ENCODE measurements at places on chromosomes 6 and 20.

- no peak for DNase-seq
These were observed 42.5 kb upstream of the CD83 start for GRCh38 chr6:14075095-14075503.

DNA sequence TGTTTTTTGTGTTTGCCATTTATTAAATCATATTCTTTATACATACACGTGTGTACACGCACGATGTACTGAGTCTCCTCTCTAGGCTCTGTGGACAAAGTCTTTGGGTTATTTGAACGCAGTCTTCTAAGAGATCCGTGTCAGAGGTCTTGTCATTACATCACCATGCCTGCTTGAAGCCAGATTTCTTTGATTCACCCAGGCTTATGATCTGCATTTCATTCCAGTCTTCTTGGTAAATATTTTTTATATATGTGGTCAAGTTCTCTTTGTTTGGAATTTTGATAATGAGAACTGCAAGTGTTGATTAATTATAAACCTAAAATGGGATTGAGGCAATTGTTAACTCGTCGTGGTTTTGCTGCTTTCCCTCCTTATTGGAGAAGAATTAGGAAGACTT lies 34.6 kb downstream of the KCNS1 start:
- no peak for DNase-seq

- DNase-seq, result no peak
These were observed 4.3 kb downstream of the CCDC167 start for GRCh38 chr6:37495244-37495934.

GRCh38 chr6:117956386-117956785 lies 49.3 kb downstream of the SLC35F1 start:
- DNase-seq, result no peak

GRCh38 chr6:40210628-40211056 lies 276.4 kb upstream of the MOCS1 start:
- DNase-seq, result no peak

GRCh38 chr6:137903933-137904821 lies 37.1 kb downstream of the TNFAIP3 start:
- DNase-seq, result no peak

- no peak for DNase-seq
These were observed 80.3 kb downstream of the BACH2 start for GRCh38 chr6:90216072-90216977.

DNA sequence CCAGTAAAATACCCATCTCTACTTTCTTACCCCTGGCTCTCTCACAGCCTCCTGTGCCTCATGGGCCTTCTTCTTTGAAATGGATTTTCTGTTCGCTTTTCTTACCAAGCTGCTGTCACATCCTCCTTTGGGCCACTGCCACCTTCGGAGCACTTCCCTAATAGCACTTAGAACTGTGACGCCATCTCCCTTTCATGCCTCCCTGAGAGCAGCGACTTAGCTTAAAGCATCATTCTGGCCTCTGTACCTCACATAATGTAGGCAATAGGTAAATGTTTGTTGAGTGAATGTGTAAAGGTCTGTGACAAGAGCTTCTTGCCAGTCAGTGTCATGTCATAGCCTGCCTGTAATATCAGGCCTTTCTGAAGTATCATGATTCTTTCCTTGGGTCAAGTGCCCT lies 78.8 kb downstream of the ADGRG6 start:
- DNase-seq, result no peak

- DNase-seq, result no peak
These were observed 24.6 kb downstream of the RIPOR2 start for GRCh38 chr6:24910961-24911725.

- DNase-seq, result no peak
These were observed 25.4 kb upstream of the MAP3K7 start for GRCh38 chr6:90612313-90612680.

GRCh38 chr6:157260735-157261410 lies 62.4 kb downstream of the TMEM242 start:
- DNase-seq, result no peak

GRCh38 chr6:45930420-45931040 lies 85.1 kb downstream of the CLIC5 start:
- peak; percentile 52 for DNase-seq

- no peak for DNase-seq
These were observed 107.4 kb upstream of the GRIK2 start for GRCh38 chr6:101286146-101286545.

DNA sequence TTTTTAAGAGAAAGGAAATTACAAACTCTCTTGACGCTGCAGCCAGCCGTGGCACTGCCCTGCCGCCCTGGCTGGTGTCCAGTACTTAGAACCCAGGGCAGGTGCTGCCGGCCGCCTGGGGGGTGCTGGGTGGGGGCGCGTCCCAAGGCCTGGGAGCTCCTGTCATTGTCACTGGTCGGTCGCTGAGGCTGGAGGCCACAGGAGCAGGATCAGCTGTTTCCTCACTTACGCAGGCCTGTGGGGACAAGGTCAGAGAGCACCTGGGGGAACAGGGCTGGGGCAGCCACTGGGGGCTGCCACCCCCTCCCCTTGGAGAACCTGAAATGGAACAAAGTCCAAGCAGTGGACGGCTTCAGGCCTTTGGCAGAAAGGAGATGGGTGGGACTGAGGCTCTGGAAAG lies 5.6 kb downstream of the BIRC7 start:
- DNase-seq, result no peak

DNA sequence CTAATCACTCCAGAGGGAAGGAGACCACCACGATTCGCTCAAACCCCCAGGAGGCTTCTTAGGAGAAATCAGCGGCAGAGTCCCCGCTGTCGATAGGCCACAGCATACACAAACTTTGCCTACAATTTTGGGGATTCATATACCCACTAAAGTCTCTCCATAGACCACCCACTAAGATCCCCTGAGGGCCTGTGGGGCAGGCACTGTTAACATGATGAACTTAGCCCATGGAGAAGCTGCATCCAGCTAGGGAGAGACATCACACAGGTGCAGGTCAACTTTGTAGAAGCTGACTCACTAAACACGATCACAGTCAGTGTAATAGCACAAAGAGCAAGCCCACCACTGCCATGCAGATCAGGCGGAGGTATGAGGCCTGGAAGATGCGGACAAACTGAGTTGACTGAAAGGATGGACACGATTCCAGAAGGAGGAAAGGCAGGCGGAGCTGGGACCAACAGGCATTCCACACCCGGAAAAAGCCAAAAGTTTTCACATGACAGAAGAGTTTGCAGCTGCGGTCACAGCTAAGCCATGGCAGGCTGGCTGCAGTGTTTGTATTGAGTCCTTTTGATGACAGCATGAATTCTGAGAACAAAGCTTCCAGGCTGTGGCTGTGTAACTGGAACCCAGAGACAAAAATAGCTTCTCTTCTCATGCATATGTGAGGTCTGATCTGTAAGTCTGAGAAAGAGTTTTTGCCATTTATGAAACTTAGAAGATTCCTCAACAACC lies 75.7 kb upstream of the QKI start:
- DNase-seq, result no peak

- no peak for DNase-seq
These were observed 362.1 kb downstream of the NRN1 start for GRCh38 chr6:5644523-5645185.

DNA sequence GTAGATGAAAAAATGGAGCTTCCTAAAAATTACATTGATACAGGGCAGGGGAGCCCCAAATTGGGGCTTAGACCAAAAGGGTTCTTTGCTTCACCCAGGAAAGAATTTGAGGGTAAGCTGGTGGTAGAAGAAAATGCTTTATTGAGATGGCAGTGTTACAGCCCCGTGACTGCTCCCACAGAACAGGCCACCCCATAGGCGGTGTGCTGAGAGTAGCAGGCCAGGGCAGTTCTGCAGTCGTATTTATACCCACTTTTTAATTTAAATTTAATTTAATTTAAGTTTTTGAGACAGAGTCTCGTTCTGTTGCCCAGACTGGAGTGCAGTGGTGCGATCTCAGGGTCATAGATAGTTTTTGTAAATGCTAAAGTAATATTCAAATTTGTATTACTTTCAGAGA lies 265.0 kb downstream of the CDH26 start:
- no peak for DNase-seq

DNA sequence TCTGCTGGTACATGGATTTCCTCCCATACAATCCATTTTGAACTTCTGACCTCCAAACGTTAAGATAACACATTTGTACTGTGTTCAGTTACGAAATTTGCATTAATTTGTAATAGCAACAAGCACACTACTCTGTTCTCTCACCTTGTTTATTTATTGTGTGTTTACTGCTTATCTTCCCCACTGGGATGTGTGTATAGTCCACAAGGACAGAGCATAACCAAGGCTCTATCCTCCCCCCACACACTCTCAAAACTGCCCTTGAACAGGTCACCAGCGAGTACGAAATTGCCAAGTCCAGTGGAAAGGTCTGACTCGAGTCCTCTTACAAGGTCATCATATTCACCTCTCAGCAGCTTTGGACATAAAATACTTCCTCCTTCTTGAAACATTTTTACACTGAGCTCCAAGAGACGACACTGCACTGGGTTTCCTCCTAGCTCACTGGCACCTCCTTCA lies 18.6 kb downstream of the ADTRP start:
- no peak for DNase-seq

DNA sequence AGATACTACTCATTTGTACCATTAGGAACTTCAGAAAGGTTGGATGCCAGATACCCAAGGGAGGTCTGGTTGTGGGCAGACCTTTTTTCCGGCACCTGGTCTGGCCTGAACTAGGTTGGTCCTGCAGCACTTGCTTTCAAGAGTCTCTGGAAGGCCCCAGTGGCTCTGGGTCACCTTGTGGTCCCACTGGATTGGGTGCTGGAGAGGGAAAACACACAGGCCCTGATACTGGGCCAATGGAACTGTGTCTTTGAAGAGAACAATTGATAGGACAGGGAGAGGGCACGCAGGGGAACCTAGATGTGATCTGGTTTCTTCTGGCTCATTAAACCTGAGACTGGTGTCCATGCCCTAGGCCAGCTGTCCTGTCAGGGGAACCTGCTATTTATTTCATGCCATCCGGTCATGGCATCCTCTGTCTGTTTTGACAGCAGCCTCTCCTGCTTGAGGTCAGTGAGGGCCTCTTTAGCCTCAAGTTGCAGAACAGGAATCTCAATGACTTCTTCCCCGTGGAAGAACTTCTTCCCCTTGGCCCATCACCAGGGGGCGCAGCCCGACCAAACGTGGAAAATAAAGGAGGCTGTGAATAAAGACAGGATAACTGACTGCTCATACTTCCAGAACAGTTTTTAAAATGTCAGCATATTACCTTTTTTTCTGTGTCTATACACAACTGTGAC lies 25.0 kb downstream of the TAF8 start:
- peak; percentile 60 for DNase-seq

DNA sequence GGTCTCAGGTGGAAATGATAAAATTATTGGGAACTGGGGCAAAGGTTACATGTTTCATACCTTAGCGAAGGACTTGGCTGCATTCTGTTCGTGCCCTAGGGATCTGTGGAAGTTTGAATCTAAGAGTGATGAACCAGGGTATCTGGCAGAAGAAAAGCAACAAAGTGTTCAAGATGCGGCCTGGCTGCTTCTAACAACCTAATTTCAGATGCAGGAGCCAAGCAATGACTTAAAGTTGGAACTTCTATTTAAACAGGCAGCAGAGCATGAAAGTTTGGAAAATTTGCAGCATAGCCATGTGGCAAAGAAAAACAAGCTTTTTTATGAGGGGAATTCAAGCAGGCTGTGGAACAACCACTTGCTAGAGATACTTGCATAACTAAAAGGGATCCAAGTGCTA lies 73.5 kb downstream of the CD24 start:
- no peak for DNase-seq

DNA sequence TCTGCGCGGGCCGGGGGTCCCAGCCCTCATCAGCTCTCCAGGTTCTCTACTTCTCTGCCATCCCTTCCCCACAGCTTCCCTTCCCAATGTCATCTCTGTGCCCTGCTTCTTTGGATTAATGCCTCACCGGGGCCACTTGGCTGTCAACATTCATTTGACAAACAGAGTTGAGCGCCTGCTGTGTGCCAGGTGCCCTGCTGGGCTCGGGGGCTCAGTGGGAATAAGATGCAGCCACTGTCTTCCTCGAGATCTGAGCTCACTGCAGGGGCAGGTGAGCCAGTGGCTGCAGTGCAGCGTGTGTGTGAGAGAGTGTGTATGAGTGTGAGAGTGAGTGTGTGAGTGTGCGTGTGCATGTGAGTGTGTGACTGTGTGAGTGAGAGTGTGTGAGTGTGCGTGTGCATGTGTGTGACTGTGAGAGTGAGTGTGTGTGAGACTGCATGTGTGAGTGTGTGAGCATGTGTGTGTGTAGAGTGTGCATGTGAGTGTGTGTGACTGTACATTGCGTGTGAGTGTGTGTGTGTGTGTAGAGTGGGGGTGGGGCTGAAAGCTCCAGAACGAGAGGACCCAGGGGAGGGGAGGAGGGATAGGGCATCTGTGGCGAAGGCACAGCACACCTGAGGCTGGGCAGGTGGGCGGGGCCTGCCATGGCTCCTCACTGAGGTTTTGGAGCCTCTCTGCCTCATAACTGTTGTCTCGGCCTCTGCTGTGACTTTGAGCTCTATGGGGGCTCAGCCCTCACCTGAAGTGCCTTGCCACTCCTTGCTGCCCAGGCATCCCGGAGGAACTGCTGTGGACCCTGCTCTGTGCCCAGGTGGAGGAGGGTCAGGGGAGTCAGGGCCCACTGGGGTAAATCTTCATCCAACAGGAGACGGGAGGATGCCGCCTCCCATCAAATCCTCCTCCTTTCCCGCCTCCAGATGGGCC lies 36.5 kb upstream of the PHACTR3 start:
- DNase-seq, result no peak

DNA sequence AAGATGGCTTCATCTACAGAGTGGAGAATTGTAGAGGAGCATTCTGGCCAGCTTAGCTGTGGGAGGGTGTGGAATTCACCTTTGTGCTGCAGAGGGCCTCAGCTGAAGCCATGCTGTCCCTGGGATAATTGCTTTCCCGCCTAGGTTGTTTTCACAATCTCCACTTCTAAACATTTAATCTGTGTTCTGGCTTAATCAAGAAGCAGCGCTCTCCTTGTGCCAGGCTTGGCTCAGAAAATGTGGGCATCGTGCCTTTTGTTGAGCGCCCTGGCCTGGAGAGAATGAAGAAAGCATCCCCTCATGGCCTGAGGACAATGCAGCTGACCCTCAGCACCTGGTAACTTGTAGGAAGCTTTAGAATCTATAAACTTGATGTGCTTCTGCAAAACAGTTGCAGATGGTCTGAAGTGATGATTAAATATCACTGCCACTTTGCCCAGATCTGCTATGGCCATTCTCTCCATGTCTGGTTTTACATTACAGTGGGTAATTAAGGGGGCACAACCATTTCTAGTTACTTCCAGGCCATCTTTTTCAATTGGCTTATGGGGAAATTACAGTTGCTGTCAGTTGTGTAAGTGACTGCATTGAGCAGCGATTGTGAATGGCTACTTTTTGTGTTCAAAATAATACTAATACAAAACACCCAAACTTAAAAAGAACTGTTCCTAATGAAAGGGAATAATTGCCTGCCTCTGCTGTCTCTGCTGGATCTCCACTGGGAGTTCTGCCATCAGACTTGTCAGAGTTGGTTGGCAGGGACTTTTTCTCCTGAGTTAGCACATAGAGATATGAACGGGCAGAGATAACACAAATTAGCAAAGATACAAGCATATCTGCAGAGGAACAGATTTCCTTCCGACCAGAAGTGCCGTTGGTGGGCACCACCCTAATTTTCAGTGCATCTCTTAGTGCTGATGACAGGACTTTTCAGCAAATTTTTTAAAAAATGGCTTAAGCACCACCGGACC lies 18.4 kb downstream of the CTNNBL1 start:
- no peak for DNase-seq

All from activated CD4-positive, alpha-beta T cell treated with anti-CD3 and anti-CD28 coated beads for 24 hours (primary cell).